GOT3 (cell line): ENCODE measurements at places on chromosomes 11 and 22.

- peak; percentile 43 for DNase-seq
These were observed at the start of gene UFD1 for GRCh38 chr22:19478901-19479354. TSS of gene UFD1 (minus strand) at chr22:19479193. CDS start at chr22:19479085, 108 bp downstream.

GRCh38 chr11:131689049-131689925 lies 318.9 kb downstream of the NTM start:
- DNase-seq: no peak

GRCh38 chr11:6229911-6230310 lies 4.5 kb downstream of the FHIP1B start:
- no peak for DNase-seq

- DNase-seq: no peak
These were observed 68.1 kb upstream of the RASD2 start for GRCh38 chr22:35472488-35472887.

- DNase-seq: no peak
These were observed 592 bp downstream of the EEF1G start for GRCh38 chr11:62573006-62573591.

DNA sequence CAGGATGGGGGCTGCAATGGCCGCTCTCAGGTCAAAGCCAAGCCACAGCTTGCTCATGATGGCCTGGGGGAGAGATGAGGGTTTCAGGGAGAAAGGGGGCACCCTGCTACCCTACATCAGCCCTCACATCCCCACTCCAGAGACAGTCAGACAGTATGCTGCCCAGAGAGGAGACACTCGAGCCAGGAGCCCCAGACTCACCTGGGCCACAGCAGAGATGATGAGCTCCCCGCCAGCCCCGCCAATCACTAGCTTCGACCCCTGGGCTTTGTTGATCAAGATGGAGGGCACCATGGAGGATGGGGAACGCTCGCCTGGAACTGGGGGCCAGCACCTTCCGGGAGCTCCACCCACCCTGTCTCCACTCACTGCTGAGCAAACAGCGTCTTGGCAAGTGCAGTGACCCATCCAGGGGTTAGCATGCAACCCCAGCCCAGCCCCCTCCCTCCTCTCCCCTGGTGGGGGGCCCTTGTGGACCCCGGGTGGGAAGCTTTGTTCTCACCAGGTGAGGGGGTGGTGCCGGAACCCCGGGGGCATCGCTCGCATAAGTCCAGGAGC lies 19.8 kb downstream of the GGT5 start:
- DNase-seq: no peak

DNA sequence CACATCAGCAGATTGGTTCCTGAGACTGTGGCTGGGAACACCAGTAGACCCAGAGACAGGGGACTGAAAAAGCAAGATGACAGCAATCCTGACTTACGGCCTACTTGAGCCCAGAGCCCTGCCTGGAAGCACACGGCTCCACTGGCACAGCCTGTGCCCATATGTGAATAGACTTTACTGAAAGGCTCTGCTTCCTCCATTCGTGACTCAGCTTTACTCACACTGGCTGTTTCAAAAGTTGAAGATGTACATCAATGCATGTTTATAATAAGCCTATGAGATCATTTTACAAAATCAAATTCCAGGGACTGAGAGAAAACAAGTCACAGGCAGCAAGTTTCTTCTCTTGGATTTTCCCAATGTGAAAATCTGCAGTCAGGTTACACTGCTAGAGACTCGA lies 134.6 kb upstream of the TEAD1 start:
- DNase-seq: no peak

GRCh38 chr11:96899971-96900370 lies 510.2 kb downstream of the JRKL start:
- DNase-seq: no peak

DNA sequence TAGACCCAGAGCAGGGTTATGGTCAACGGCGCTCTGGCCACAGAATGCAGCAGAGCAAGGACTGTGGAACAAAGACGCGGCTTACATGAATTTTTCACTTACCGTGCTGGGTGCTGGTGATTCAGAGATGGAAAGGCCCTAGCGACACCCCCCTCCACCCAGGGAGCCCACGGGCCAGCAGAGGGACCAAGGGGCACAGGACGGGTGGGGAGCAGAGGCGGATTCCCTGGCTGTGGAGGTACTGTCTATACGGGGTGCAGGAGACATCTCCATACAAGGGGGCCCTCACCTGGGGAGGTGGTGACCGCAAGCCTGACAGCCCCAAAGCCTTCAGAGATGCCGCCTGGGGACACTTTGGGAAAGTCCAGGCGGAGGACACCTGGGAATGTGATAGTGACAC lies 1.1 kb upstream of the SEPTIN5 start:
- no peak for DNase-seq

- DNase-seq: no peak
These were observed 16.3 kb upstream of the TMEM41B start for GRCh38 chr11:9330387-9331384.

GRCh38 chr11:102915044-102915375 lies 40.2 kb upstream of the MMP12 start:
- DNase-seq: no peak
